ENCODE measurements at places on chromosomes 12 and 14. TPM values are rescaled to one million over a fixed set of nuclear protein-coding genes. Genes with fewer than 3 reads are reported as not detected.

The MYO1A gene
- total RNA-seq = 1.4 TPM

The PGF gene
- total RNA-seq = 0.21 TPM

The MYBPC1 gene
- total RNA-seq = not detected

- DNase-seq = no peak
Observed at GRCh38 chr12:67394550-67394949, 125.4 kb downstream of the CAND1 start.

The AQP6 gene
- total RNA-seq = not detected

DNA sequence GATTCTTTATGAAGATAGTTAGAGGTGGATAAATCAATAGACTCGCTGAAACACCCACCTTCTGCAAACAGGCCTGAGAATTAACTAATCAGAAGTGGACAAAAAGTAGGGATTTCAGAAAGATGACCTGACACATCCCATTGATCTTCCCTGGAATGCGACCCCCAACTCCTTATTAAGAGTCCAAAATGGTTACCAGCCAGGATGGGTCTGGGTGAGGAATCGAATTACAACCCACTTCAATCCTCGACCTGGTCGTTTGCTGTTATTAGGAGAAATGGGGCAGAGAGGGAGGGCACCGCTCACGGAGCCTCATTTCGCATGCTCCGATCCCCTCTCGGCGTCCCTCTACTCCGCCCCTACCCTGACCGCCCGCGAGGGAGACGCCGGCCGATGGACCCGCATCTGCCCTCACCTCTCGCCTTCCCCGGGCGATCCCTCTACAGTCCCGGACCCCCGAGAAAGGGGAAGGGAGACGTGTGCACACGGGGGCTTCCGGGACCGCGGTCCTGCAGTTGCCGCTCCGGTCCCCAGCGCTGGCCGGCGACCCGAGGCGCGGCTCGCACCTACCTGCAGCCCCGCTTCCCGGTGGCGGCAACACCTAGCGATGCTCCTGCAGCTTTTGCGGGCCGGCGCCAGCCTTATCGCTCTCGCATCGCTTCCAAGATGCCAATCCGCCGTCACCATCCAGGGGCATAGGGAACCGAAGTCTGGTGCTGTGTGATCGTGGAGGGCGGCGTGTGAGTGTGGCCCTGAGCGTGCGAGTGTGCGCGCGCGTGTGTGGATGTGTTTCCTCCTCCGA, 69.3 kb upstream of the USP15 start:
- DNase-seq = peak; percentile 23

DNA sequence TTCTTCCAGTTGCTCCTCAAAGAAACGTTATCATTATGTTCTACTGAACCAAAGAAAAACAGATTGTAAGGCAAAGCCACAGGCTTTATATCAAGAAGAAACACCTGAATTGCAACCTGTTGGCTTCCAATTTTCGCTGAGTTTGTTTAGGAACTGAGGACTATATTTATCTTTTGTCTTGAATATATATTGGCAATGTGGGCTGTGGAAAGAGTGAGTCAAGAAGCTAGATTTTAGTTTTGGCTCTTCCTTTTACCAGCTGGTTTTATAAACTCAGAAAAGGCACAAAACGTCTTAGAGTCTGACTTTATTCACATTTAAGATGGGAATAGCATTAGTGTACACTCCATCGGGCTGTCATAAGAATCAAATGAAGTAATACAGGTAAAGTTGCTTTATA, 10.4 kb upstream of the PTHLH start:
- DNase-seq = no peak

DNA sequence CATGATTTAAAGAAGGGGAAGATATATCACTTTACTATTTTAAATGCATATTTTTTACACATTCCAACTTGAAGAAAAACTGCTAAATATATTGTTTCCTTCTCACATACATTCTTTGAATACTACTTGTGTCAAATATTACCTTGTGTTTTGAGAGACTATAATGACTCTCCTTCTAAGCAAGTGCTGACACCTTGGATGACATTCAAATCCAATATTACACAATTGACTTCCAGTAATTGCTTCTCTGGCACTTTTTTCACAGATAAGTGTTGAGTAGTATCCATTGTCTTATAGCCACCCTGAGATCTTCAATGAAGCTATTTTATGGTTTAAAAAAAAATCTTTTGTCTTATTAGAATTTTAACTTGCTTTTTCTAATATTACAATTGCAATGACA, 61.2 kb upstream of the ST8SIA1 start:
- DNase-seq = no peak

DNA sequence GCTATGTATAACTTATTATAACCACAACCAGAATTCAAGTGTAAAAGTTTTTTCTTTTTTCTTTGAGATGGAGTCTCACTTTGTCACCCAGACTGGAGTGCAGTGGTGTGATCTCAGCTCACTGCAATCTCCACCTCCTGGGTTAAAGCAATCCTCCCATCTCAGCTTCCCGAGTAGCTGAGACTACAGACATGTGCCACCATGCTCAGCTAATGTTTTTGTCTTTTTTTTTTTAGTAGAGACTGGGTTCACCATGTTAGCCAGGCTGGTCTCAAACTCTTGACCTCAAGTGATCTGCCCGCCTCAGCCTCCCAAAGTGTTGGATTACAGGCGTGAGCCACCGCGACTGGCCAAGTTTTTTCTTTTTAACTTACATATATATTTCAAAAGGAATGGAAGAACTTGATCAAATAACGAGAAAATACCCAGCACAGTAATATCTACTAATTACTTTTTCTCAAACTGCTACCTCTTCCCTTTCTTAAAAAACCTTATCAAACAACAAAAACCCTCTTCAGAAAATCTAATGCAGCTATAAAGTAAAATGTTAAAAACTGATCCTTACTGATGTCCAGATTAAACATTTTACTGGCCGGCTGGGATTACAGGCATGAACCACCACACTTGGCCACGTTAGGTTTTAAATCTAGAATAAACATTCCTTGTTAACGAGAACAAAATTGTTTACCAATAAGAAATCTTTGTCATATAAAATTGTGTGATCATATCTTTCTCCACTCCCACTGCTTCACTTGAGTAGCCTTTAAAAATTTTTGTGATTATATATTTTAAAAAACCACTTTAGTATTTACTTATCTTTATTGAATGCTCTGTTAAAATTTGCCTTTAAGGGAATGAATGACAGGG, 41.3 kb upstream of the WDR89 start:
- no peak for DNase-seq

The RNASE9 gene
- not detected for total RNA-seq

DNA sequence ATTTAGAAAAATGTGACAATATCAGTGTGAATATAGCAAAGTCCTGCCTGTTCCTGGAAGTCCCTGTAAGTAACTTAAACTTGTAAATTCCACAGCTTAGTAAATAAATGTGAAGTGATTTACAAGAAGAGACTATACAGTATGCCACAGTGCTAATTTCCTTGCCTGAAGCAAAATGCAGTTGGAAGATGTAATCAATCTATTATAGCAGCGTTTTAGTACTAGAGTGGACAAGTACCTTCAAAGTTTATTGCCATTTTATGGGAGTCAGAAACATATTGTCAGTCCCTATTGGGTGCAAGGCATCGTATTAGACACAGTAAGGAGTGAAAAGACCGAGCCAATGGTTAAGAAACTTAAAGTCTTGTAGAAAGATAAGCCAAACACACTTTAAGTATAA, 94.1 kb downstream of the TRHDE start:
- DNase-seq = no peak

DNA sequence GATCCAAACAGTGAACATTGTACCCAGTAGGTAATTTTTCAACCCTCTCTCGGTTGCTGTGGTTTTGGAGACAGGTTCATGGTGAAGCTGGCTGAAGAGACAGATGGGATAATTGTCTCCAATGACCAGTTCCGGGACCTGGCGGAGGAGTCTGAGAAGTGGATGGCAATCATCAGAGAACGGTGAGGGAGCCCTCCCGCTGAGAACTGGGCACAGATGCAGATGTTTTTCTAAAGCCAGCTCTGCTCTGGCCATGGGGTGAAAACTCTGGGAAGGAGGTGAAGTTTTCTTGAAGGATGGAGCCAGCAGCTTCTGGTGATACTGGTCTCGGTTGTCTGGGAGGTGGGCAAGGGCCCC, 6.2 kb downstream of the KHNYN start:
- DNase-seq = no peak

- no peak for DNase-seq
Observed at GRCh38 chr14:23347406-23348296, 5.0 kb downstream of the SLC22A17 start.

- DNase-seq = no peak
Observed at GRCh38 chr12:1197264-1198018, 206.4 kb downstream of the ERC1 start.

The ABCD2 gene
- total RNA-seq = 22.5 TPM

The RTN1 gene
- total RNA-seq = not detected

- DNase-seq = no peak
Observed at GRCh38 chr12:5236022-5236640, 192.5 kb downstream of the KCNA5 start.

The CIT gene
- 111 TPM for total RNA-seq

- DNase-seq = no peak
Observed at GRCh38 chr12:2075508-2076195, 22.9 kb downstream of the CACNA1C start.

DNA sequence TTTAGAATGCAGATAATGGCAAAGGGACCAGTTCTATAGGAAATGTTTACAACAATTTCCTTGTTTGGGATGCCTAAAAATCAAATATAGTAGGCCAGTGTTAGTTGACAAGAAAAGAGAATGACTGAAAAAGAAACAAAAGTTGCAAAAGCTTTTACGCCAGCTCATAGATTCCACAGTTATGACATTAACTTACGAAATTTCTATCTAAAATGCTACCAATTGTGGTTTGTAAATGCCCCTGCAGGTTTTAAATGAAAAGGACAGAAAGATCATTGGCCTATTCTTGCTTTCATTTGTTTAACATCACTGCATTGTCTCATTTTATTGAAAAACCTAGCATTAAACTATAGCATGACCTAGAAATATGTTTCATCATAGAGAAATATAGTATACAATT, 345.8 kb downstream of the CCDC91 start:
- no peak for DNase-seq

DNA sequence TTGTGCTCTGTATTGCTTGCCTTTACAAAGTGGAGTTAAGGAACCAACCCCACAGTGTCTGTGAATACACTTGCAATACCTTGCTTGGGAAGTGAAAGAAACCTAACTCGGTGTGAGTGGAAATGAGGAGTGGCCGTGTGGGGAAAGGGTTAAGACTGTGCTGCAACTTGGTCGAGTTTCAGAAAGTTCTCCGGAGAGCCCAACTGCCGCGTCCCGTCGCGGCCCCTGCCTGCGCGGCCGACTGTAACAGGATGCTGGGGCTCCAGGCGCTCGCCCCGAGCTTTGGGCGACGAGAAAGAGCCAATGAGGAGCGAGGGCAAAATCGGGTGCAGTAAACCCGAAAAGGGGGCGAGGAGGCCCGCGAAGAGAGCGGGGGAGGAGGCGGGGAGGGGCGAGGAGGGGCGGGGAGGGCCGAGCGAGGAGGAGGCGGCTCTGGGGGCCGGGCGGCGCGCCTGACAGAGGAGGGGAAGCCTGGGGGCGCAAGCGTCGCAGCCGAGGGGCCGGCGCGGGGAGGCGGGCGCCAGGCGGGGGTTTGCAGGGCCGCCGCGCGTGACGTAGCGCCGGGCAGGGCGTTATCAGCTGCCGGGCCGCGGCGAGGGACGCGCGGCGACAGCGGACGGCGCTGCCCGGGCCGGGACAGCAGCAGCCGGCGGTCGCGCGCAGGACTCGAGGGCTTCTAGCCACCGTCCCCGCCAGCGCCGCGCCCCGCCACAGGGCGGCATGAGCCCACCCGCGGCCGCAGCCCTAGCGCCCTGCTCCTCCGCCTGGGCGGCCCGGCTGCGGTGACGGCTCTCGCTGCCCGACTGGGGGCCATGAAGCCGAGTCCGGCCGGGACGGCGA, at the start of gene DACT1:
Gene DACT1 (plus strand): TSS at position 572 of the 840 bp plus-strand sequence. CDS start 241 bp downstream, at position 813.
- peak; percentile 59 for DNase-seq

GRCh38 chr12:27451036-27451825, 4.7 kb downstream of the SMCO2 start:
- DNase-seq = no peak

- no peak for DNase-seq
Observed at GRCh38 chr14:32311294-32312009, 17.6 kb upstream of the AKAP6 start.

DNA sequence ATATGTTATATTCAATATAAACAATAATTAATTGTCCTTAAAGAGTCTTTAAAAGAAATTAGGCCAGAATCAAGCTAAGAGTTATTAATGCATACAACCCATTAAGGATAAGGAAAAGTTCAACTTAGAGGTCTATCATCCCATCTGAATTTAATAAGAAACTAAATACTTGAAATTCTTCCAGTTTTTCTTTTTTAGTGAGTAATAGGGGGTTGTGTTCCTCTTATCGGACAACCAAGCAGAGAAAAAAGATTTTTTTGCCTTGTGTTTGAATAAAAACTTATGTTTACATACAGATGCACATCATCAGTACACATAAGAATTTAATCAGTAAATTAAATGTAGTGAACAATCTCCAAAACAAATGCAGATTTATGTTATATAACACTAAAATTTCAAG, 32.5 kb downstream of the PAWR start:
- no peak for DNase-seq

- DNase-seq = no peak
Observed at GRCh38 chr12:59398164-59398563, 197.7 kb upstream of the SLC16A7 start.

DNA sequence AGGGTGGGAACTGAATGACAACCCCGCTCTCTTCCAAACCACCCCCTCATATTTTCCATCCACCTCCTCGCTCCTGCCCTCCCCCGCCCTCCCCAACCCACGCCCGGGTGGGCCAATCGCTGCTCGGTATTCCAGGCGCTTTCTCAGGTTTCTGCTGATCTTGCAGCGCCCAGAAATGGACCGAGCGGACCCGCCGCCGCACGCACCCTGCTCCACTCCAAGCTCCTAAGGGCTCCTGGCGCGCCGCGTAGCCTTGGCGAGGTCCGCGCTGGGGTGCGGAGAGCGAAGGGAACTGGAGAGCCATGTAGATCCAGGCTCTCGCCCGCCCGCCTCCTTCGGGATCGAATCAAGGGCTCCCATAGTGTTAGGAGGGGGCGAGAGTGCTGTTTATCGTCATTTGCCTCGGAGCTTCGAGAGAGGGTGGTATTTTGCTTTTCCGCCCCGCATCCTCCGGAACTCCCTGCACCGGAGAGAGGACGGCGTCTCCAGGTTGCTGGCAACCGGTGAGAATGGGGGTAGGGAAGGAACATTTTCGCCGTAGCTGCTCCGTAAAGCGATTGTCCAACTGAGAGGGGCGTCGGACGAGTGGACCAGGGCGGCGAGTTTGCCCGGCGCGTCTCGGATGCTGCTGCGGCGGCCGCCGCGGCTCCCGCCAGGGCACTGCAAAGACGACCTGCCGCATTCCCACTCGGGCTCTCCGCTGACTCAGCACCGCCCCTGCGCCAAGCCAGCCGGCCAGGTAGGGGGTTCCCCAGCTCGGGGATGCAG, at the start of gene KCNA1:
Gene KCNA1 (plus strand): TSS at position 172 of the 768 bp plus-strand sequence. CDS start 1,474 bp downstream, outside the sequence.
- no peak for DNase-seq

- no peak for DNase-seq
Observed at GRCh38 chr12:99122959-99123358, 477.9 kb downstream of the APAF1 start.

All from activated CD8-positive, alpha-beta T cell treated with anti-CD3 and anti-CD28 coated beads, Interleukin-2, amount 10 ng/mL, durations not matched to agents 7 days and 5 days (primary cell).